SW480 (cell line): ENCODE measurements at places on chromosomes 3 and 15.

DNA sequence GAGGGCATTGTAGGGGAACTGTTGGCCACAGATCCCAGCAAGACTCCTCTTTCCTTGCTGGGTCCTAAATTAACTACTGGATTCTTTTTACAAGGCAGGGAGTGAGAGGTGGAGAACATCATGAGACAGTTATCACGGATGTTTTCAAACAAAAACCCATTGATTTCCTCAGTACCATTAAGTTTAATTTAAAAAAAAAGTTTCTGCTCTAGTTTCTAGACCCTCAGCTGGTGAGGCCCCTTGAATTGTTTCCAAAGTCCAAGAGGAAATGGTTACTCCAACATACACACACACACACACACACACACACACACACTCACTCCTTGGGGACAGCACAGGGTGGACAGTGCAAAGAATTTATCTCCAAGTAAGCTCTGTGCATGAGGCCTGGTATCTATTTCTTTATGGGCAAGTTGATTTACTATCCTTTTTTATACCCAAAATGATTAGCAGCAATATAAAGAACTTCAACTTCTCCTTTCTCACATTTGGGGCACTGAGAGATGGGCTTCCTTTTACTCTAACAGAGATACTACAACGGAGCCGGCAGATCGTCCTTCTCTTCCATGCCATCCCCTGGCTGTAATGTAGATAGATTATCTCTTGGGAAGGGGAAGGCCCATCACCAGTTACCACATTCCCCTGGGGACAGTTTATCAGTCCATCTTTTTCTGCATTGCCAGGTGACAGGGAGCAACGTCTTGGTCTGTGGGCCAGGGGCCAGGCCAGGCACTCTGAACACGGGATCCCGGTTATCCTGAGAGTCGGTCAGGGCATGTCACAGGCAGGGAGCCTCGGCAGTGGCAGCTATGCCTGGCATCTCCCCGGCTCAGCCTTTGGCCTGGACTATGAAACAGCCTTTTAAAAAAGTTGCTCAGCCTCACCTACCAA is 54.7 kb downstream of the CORO2B start:
- no peak for DNase-seq

DNA sequence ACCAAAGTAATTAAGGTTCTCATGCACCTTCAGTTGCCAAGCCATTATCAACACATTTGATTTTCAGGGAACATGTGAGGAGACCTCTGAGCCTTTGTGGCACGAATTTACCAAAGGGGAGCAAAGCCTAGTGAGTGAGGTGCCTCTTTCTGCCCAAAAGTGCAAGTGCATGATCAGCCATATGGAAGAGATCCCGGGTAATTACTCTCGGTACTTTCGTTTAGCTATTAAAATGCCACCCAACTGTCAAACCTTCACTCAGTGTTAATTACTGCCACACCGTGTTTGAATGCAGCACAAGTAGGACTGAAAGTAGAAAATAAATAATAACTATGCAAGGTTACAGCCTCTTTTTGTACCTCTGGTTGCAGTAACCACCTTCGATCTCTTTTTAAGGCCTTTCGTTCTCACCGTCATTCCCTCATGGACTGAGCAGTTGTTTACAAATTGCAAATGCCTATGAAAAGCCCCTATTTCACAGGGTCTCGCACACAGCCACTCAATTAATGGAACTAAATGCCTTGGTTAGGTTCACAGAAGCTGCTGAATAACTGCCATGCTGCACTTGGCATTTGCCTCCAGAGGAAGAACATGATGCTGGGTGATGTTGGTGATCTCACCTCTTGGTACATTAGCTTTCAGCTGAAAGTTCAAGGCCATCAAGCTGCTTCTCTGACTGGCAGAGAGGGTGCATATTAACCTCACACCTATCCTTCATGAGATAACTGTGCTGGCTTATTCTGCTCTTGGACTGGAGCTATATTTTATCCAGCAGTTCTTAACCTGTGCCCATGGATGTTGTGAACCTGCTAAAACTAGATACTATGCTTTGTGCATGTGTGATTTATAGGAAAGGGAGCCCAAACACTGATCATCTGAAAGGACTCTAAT is 69.9 kb downstream of the TNIK start:
- no peak for DNase-seq

GRCh38 chr3:197281849-197282248 is 16.6 kb downstream of the DLG1 start:
- no peak for DNase-seq

- DNase-seq = no peak
These were observed 35.4 kb downstream of the RNU5B-1 start for GRCh38 chr15:65339920-65340319.

DNA sequence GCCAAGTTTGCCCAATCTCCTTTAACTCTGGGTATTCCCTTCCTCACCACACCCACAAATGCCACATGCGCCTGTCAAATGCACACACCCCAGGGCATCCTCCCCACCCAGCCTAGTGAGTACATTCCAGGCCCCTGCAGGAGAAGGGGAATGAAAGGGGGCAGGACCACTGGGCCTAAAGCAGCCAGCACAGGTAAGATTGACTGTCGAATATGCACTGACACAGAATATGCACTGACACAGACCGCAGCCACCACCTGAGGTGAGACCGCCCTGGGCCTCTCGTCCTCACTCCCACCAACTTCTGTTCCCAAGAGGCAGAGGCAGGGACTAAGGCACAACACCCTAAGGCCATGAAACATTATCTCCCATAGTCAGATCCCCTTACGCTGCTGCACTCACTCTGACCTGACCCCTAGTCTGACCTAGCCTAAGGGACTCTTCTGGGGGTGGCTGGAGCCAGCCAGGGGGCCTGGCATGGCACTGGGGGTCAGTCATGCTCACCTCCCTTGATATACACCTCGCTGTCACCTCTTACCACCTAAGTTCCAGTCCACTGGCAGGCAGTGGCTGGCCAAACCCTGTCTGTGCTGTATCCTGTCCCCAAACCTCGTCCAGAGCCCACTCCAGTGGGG is 10.8 kb downstream of the AP3B2 start:
- no peak for DNase-seq
